Cerebellar nuclear complex (tissue), 1 donor: ENCODE measurements at places on chromosomes 5 and 9.

DNA sequence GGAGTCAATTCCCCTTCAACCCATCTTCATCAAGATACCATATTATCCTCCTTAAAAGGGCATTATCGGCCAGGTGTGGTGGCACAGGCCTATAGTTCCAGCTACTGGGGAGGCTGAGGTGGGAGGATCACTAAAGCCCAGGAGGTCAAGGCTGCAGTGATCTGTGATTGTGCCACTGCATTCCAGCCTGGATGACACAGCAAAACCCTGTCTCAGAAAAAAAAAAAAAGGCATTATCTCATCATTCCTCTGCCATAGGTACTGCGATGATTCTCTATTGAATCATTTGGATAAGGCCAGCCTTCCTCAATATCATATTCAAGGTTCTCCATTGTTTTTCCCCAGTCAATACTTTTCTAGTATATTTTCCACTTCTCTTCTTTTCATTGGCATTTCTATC lies 39.2 kb upstream of the RAB3C start:
- DNase-seq, result no peak

GRCh38 chr5:95782181-95782580 lies 40.3 kb downstream of the GLRX start:
- DNase-seq, result no peak

GRCh38 chr5:171029401-171029800 lies 167.6 kb downstream of the RANBP17 start:
- no peak for DNase-seq

DNA sequence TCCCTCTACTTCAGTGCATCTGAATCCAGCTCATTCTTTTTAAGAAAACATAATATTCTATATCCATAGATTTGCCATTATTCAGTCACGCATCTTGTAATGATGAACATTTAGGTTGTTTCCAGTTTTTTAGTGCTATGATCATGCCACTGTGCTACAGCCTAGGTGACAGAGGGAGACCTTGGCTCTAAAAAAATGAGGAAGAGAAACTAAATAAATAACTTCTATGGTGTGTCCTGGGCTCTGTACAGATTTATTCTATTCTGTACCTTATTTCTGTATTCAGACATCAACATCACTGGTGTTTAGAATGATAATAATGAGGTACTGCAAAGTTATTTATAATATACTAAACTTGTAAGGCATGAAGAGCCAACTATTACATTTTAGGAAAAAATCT lies 45.9 kb downstream of the PDE8B start:
- no peak for DNase-seq

DNA sequence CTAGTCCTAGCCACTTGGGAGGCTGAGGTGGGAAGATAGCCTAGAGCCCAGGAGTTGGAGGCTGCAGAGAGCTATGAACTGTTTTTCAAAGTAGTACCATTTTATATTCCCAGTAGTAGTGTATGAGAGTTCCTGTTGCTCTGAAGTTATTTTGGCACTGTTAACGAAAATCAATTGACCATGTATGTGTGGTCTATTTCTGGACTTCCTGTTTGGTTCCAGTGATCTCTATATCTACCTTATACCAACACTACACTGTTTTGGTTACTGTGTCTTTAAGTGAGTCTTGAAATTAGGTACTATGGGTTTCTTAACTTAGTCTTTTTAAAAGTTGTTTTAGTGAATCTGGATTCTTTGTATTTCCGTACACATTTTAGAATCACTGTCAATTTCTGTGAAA lies 13.6 kb downstream of the SLF1 start:
- DNase-seq, result no peak

GRCh38 chr9:108776920-108777639 lies 78.7 kb downstream of the ACTL7B start:
- DNase-seq, result no peak

GRCh38 chr5:105882956-105883481 lies 1787.7 kb downstream of the EFNA5 start:
- no peak for DNase-seq

- no peak for DNase-seq
Measured at GRCh38 chr9:34500623-34501267, 22.0 kb downstream of the ENHO start.

GRCh38 chr5:1733369-1733768 lies 66.3 kb downstream of the MRPL36 start:
- DNase-seq, result no peak

GRCh38 chr9:36855448-36856315 lies 178.4 kb downstream of the PAX5 start:
- no peak for DNase-seq

DNA sequence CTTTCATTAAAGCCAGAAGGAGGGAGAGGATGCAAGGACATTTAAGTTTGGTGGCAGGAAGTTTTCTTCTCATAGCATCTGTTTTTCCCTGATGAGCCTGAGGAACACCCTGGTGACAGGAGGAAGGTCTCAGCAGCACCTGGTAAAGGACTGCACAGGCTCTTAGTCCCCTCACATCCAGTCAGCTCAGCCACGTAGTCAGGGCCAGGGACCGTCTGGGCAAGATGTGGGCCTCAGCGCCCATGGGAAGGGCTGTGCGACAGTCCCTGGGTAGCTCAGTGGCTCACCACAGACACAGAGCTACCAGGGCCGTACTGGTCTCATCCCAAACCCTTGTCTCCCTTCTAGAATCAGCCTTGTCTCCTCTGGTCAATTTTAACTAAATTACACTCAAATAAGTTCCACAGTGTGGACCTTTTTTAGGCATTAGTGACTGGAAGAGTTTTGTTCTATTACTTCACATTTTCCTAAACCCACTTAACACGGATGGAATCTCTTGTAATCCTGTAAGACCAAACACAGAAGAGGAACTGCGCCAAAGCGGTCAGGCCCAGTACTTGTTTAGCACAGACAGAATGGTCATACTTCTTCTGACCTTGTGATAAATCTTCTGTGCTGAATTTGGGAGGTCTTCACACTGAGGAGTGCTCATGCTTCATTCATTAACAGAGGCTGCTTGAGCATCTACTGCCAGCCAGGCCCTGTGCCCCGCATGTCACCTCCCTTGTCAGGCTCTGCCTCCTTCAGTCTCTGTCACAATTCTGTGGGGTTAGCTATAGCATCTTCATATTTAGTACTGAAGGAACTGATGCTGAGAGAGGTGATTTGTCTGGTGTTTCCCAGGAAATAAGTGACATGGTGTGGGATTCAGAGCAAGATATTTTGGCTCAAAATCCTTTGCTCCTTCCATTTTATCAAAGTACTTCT lies 91.4 kb downstream of the ANGPTL2 start:
- no peak for DNase-seq

DNA sequence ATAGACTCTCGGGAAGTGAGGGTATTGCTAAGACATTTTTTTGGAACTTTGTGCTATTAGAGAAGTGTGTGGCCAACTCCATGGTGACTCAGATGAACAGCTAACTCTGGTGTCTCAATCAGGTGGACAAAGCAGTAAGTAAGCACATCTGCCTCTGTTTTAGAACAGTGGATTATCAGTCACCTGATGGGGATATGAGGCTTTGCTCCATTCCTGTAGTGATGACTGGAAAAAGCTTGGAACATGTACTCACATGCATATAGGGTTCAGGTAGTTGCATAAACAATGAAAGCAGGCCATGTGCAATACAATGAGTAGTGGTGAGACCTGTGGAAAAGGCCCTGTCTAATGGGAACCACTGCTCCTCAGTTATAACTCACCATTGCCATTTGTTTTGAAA lies 168.2 kb upstream of the FBN2 start:
- no peak for DNase-seq

DNA sequence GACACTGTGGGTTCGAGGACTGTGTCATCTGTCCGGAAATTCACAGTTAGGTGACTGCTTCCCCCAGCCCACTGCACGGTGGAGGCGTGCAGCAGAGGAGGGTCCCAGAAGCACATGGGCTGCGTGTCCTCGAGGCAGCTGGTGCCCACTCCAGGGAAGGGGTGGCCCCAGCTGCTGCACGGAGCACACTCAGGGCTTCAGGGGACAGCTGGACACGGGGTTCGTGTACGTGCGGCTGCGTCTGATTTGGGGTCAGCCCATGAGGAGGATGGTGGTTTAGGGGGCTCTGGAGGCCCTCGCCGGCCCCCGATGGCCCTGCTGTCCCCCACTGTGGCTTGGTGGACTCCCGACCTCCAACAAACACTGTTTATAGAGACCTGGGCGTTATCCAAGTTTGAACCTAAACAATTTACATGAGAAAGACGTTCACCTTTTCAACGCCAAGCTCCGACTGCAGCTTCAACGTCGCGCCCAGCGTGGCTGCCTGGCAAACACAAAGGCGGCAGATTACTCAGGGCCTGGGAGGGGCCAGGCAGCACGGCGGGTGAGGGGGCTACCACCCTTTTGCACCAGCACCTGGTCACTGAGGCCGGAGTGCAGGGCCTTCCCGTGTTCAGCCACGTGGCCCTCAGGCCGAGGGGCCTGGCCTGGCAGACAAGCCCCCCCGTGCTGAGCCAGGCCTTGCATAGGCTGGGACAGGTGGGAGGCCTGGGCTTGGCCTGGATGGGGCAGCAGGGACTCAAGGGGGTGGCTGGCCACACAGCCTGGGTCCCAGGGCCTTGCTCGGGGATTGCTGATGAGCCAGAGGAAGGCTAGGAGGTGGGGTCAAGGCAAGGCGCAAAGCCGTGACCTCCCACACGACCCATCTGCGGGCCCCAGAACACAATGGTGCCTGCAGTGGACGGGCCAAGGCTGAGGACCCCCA lies 55.2 kb downstream of the EXD3 start:
- no peak for DNase-seq

DNA sequence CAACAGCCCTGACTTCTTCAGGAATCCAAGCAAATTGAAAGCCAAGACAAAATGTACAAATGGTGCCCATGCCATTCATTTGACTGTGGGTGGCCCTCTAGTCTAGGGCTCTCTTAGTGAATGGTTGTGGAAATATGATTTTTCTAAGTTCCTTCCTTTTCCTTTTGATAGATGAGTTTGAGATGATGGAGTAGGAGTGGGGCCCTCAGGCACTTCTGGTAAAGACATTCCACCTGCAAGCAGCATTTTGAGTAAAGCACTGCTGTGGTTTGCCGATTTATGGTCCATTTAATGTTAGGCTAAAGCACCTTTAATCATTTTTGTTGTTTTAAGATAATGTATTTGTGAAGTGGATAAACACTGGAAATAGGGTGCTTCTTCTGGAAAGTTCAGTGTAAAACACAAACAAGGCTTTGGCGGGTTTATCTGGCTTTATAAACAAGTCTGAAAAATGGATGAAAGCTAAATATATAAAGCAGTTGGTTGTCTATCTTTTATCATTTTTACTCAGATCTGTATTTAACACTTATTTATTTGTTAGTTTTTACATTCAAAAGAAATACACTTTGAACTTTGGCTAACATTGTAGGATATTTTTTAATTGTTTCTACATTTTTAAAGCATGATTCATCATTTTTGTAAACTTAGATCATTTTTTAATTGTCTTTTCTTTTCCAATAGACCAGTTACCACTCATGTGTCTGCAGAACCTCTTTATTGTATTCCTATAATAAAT lies 213.5 kb downstream of the PJA2 start:
- no peak for DNase-seq

- no peak for DNase-seq
Measured at GRCh38 chr9:71072587-71072986, 48.8 kb downstream of the TRPM3 start.

DNA sequence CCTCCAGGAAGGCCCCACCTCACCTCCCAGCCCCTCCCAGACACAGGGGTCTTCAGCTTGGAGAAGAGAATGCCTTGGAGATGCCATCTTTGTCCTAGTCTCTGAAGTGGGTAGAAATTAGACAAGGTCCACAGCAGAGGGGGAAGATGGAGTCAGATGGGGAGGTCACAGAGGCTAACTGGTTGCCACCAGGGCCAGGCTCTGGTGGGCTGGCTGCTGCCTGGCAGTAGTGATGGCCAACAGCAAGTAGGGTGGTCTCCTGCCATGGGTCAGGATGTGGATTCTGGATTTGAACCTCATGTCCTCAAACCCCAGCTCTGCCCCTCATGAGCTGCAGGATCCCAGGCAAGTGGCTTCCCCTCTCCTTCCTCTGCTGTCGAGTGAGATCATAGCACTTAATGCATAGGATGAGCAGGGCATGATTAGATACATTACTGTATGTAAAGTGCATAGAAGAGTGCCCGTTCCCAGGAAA lies 38.7 kb upstream of the NEK6 start:
- no peak for DNase-seq

DNA sequence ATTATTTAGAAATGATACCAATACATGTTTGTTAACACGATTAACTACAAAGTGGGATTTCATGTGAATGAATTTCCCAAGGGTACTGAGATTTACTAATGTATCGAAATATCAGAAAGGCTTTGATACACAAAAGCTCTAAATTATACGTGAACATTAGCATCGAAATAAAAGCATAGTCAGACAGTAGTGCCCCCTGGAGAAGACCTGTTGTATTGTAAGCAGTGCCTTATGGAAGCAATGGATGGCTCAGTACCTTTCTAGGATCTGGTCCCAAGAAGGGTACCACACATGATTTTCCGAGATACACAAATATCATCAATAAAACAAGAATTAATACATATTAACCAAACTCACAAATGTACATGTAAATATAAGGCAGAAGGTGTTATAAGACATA lies 153.8 kb downstream of the CDH12 start:
- DNase-seq, result no peak

DNA sequence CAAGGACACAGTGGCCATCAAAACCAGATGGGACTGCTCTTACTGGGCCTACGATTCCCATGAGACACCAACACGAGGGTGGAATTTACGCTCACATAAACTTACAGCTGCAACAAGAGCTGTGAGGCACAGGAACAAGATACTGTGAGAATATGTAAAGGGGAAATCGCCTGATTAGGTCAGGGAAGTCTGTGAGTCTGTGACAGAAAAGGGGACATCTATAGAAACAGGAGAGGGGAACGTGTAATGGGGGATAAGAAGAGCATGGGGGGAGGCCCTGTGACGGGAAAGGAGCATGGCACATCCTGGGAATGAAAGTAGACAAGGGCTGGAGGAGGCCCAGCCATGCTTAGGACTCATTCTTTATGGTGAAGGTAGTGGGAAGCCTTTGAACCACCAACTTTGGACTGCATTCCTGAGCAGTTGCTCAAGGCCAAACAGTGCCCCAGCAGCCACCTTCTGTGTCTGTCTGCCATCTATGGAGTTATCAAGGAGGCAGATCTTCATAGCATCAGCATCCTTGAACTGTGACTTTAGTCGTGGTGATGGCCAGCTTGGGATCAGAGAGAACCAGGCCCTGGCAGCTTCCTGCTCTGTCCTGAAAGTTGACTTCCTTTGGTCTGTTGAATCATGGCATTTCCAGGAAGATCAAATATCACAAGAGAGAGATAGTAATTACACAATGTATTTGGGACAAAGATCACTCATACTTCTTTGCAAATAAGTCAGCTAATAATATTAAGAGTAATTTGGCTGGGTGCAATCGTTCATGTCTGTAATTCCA lies 87.9 kb upstream of the FAM169A start:
- DNase-seq, result no peak

- no peak for DNase-seq
Measured at GRCh38 chr5:150611026-150611425, 29.4 kb upstream of the SYNPO start.
